PC-9 (cell line): ENCODE measurements at places on chromosomes 3 and 15. TPM values are rescaled to one million over a fixed set of nuclear protein-coding genes. Genes with fewer than 3 reads are reported as not detected.

The NDN gene
- total RNA-seq = not detected in 2 replicates

The CHRD gene
- total RNA-seq = not detected in 2 replicates

The C3orf33 gene
- total RNA-seq = 1.1 and 2.3 TPM in 2 replicates

DNA sequence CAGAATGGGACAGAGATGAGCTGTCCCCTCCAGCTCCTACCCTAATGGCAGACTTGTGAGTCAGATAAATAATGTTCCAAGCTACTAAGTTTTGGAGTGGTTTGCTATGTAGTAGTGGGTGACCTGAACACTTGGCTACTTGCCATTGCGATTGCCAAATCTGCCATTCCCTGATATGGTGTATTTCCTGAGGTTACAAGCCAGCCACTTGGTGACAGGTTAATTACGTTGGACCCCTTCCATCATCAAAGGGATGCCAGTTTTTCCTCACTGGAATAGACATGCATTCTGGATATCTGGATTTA, 33.6 kb downstream of the MORF4L1 start:
- peak overlapping the region; percentile 89 for H3K27ac ChIP-seq
- DNase-seq = peak; percentile 94
- H3K4me1 ChIP-seq = peaks cover 41% of the 10 kb centered on the region
- no peak overlapping the region for H3K4me3 ChIP-seq

DNA sequence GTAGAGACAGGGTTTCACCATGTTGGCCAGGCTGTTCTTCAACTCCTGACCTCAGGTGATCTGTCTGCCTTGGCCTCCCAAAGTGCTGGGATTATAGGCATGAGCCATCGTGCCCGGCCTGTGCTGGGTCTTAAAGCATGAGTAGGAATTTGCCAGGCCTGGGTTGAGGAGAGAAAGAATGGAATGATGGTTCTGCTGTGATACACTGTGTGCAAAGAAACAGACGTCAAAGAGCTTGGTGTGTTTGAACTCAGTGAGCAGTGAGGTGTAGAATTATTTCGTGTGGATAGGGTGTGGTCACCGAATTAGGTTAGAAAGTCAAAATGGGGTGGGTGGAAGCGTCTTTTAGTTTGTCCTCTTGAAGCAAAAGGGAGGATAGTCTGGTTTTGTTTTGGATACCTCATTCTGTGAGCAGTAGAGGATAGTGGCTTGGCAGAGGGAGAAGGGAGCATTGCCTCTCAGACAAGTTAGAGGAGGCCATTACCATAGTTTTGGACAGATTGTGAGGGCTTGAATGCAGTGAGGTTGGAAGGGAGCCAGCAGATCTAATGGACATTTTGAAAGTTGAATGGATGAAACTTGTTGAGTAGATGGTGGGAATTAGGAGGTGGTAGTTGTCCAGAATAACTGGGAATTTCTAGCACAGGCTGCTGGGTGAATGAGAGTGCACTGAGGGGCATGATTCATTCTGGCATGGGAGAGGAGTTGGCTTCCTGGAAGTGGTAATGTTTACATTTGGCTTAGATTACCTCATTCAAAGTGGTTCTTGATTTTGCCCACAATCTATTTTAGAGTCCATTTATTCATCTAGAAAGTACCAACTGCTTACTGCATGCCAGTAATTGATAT, 27.2 kb downstream of the AKAP13 start:
- no peak overlapping the region for H3K4me3 ChIP-seq
- H3K4me1 ChIP-seq = peaks cover 60% of the 10 kb centered on the region
- DNase-seq = peak; percentile 64
